ENCODE measurements at places on chromosomes 3 and 15.

- DNase-seq = no peak
Measured at GRCh38 chr15:85421116-85421925, 40.9 kb downstream of the AKAP13 start.

DNA sequence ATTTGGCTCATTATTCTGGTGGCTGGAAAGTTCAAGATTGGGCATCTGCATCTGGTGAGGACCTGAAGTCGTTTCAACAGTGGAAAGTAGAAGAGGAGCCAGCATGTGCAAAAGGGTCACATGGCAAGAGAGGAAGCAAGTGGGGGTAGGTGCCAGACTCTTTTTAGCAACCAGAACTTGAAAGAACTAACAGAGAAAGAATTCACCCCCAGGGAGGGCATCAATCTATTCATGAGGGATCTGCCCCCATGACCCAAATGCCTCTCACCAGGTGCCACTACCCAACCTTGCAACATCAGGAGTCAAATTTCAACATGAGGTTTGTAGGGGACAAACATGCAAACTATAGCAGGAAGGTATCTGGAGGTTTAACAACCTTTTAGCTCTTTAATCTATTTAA lies 10.3 kb upstream of the RYK start:
- no peak for DNase-seq

DNA sequence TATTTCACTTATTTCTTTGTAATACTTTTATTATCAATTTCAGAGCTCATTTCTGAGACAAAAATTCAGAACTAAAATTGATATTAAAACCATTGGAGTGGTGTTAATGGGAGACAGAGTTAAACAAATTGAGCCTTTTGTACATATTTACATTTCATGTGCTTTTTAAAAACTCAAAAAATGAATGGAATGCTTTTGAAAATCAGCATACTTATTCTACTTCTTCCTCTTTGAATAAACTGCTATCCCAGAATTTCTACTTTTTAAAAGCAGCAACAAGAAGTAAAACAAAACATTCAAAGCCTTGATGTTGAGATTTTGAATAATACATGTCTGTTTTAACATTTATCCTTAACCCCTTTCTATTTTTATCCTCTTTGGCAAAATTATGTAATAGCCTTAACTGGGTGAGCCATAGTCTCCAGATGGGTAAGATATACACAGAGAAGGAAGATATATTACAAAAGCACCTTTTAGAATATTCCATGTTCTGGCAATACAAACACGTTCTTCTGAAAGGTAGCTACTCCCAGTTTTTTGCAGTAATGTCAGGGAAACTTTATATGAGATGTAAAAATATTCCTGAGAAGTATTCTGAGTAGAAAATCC lies 123.6 kb downstream of the MBNL1 start:
- no peak for DNase-seq

GRCh38 chr3:164879201-164879600 lies 199.1 kb downstream of the SI start:
- no peak for DNase-seq

GRCh38 chr15:80750575-80750974 lies 28.6 kb upstream of the CEMIP start:
- no peak for DNase-seq

DNA sequence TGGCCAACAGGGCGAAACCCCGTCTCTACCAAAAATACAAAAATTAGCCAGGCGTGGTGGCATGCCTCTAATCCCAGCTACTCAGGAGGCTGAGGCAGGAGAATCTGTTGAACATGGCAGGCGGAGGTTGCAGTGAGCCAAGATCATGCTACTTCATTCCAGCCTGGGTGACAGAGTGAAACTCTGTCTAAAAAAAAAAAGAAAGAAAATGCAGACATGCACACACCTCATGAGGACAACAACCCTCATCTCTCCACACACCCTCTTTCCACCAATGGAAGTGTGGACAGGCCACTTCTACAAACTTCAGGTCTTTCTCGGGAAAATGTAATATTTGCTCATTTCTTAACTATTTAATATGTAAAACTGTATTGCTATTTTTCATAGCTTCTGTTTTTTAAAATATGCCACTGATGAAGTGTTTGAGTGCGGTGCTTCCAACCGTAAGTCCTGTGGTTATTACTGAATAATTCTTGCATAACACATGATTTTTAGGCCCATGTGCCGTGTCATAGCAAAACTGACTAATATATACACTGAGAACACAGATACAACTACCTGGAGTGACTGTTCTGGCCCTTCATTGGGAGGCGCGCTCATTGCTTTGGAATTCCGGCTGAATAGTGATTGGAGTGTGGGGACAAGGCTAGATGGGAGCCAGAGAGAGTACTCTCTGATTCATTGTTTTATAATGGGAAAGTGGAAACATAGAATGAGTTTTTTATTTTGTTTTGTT lies 23.1 kb downstream of the LRRC31 start:
- DNase-seq = no peak

- DNase-seq = no peak
Measured at GRCh38 chr3:44252332-44252959, 10.8 kb downstream of the TOPAZ1 start.

GRCh38 chr3:180062771-180063170 lies 26.0 kb upstream of the PEX5L start:
- no peak for DNase-seq

GRCh38 chr15:34714476-34715121 lies 40.2 kb downstream of the GJD2 start:
- no peak for DNase-seq

DNA sequence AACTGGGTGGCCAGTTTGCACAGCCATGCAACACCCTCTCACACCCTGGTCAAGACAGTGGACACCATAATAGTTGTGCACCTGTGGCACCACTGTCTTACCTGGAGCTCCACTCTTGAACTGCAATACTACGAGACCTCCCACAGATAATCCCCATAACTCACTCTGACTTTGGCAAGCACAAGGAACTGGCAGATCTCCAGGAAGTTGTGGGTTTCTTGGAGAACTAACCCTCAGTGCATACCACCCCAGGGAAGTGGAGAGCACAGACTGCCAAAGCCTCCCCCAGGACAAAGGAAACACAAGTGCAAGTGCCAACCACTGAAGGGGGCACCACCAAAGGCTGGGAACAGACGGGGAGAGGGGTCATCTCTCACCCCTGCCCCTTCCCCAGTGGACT lies 318.6 kb downstream of the SUCLG2 start:
- no peak for DNase-seq

- DNase-seq = no peak
Measured at GRCh38 chr3:128310286-128311058, 156.2 kb downstream of the DNAJB8 start.

DNA sequence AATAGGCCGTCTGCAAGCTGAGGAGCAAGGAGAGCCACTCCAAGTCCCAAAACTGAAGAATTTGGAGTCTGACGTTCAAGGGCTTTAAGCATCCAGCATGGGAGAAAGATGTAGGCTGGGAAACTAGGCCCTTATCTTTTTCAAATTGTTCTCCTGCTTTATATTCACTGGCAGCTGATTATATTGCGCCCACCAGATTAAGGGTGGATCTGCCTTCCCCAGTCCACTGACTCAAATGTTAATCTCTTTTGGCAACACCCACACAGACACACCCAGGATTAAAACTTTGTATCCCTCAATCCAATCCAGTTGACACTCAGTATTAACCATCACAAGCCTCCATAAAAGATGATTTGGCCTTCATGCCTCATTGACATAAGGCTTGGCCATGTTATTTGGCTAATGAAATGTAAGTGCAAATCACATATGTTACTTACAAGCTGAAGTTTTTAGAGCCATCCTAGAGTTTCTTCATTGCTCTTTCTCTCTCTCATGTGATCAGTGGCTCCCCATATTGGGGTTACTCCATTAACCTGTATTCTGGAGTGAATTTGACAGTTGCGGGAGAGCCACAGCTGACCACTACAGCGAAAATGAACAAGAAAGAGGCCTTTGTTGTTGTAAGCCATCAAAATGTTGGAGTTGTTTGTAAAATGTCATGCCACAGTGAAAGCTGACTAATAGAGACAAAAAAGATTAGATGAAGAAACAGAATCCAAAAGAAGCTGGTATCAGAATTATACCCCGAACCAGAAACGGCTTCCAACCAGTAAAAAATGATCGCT lies 61.7 kb downstream of the GBE1 start:
- DNase-seq = no peak

DNA sequence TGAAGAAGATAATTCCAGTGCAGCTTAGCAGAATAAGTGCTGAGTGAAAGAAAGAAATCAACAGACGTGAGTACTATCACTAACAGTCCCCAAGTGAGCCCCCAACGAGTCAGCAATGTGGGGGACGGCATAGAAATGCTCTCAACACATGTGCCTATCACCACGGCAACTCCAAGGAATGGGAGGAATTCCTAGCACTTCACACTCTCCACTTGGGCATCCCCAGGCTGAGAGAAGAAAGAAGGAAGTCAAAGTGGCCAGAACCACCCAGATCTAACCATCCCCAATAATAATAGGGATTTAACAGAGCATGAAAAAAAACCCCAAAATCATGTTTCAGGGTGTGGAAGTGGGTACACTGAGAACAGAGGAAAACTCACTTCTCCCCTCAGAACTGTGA lies 29.3 kb upstream of the CPNE4 start:
- DNase-seq = no peak

DNA sequence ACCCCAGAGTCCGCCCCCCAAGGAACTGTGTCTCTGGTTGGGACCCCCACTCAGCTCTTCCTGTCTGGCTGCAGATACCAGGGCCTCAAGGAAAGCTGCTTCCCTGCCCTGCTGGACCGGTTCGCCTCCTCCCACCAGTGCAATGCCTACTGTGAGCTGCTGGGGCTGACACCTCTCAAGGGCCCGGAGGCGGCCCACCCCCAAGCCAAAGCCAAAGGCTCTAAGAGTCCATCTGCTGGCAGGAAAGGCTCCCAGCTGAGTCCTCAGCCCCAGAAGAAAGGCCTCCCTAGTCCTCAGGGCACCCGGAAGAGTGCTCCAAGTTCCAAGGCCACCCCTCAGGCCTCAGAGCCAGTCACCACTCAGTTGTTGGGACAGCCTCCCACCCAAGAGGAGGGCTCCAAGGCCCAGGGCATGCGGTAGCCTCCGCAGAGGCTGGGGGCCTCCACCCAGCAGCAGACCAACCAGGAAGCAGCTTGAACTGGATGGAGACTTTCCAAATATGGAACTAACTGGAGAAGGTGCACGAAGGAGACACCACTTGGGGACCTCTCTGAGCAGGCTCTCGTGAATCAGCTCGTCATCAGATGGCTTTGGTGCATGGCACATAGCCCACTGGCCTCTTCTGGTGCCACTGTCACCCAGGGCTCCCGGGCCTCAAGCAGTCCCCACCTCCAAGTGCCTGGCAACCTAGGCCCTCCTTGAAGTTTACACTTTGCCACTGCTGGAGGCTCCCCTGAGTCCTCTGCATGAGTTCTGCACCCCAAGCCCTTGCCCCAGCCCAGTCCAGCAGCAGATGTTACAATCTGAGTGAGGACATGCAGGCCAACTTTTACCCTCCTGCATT lies 16.2 kb upstream of the SLC28A1 start:
- no peak for DNase-seq

DNA sequence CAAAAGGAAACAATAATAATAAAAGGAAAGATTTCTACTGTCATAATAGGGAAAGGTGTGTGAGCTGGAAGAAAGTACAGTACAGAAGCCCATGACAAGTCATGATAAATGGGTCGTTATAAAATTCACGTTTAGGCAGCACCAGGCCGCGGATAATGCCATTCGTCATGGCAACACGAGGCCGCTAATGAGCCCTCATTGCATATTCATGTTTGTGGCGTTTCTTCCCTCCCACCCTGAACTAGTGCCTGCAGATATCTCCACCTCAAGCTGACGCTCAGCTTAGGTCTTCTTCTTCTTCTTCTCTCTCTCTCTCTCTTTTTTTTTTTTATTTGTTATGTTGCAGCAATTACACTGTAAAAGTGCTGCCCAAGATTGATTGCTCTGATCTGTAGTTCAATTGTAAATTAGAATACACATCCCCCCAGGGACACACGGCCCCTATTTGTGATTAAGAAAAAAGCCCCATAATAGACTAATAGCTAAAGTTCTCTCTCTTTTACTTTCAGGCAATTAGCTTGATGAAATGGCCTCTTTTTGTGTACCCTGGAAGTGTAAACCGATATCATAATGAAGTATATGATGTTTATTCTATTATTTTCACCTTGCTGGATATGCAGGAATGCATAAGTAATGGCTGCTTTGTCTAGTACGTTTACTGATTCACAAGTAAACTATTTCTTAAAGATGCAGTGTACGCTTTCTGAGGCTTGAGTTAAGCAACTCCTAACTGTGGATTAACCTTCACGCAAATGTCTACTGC lies 61.9 kb upstream of the NR2F2 start:
- DNase-seq = no peak

- DNase-seq = no peak
Measured at GRCh38 chr3:270688-271087, 74.1 kb downstream of the CHL1 start.

- DNase-seq = no peak
Measured at GRCh38 chr3:71868876-71869275, 83.9 kb upstream of the PROK2 start.

GRCh38 chr15:63255489-63255990 lies 21.9 kb upstream of the APH1B start:
- no peak for DNase-seq

DNA sequence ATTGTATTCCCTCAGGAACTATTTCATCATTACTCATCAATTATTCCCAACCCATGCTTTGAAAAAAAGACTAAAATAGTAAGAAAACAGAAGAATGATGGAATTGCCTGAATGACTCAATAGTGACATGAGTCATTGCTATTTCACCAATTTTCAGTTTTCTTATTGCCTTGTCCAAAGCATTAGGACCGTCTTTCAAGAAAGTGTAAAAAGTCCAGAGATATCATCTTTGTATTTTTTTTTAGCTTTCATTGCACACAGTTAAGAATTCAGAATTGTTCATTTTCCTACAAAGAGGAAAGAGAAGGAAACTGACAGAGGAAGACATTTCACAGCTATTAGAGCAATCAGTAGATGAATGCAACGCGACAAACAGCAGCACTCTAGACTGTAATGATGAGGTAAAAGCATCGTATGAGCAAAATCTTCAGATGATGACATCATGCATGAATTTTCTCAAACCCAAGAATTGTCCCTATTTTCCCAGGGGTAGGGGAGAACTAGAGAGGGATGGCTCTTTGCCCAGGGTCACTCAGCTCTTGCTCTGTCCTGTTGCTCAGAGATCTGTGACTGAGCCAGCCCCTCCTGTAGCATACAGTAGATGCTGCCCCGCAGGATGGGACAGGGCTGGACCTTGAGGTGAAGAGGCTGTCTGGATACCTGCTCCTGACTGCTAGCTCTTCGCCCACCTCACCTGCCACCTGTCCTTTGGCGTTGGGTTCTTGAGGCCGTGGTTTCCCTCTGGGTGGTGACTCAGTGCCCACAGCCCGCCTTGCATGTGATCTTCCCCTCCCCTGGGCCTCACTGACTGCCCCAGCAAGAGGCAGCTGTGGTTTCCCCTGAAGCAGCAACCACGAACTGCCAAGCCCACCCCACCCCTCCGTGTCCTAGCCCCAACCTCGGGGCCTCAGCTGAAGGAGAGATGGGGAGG lies 84.8 kb downstream of the PPCDC start:
- DNase-seq = peak; percentile 21

DNA sequence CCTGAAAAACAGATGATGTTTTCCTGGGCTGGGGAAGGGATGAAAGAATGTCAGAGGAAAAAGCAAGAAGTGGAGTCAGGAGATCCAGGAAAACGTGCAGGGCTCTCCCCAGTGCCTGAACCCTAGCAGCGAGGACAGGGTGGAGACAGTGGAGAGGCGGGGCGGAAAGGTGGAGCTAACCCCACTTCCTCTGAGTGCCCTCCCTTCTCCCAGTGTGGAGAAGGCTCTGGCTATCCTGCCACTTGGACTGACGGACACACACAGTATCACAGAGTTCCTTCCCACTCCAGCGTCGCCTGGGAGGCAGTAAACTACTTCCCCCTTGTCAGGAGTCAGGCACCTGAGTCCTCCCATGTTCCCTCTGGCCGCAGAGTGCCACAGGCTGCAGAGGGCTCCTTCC lies 125.3 kb upstream of the CHRNA7 start:
- no peak for DNase-seq
